ENCODE measurements at places on chromosomes 3 and 15. TPM values are rescaled to one million over a fixed set of nuclear protein-coding genes. Genes with fewer than 3 reads are reported as not detected.
A peak's percentile ranks its signal among the peaks of the same experiment; 100 is the strongest.

Gene SCN5A
- total RNA-seq: not detected

Gene CEP70
- total RNA-seq: 23.9 TPM

Gene MYH15
- total RNA-seq: 0.05 TPM

Gene UROC1
- not detected for total RNA-seq

Gene STAC
- not detected for total RNA-seq

Gene KCNAB1
- not detected for total RNA-seq

Gene ARGFX
- total RNA-seq: not detected

Gene ECE2
- total RNA-seq: not detected

Gene ST8SIA2
- total RNA-seq: not detected

Gene MESP2
- not detected for total RNA-seq

Gene TOMM70
- 26.6 TPM for total RNA-seq

Gene ANKUB1
- not detected for total RNA-seq

Gene MINAR1
- total RNA-seq: 0.59 TPM

Gene CLDN11
- total RNA-seq: not detected

DNA sequence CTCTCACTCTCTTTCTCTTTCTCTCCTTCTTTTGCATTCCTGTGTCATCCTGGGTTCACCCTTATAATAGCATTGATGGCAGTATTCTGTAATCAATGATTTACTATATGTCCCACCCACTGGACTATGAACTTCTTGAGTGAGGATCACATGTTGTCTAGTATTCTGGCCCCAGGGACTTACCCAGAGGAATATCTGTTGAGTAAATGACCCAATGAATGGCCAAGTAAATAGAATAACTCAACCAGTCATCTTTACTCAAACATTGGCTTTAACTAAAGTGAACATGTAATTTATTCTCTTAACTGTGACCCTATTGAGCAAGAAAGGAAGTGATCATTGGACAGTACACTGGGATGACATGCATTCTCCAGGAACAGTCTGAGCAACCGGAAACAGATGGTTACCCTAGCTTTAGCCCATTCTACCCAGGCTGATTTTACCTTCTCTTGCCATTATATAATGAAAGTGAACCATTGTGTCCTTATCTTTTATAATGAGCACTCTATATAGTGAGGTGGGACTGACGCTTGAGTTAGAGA, 94.5 kb upstream of the SOX14 start:
- DNase-seq: no peak

DNA sequence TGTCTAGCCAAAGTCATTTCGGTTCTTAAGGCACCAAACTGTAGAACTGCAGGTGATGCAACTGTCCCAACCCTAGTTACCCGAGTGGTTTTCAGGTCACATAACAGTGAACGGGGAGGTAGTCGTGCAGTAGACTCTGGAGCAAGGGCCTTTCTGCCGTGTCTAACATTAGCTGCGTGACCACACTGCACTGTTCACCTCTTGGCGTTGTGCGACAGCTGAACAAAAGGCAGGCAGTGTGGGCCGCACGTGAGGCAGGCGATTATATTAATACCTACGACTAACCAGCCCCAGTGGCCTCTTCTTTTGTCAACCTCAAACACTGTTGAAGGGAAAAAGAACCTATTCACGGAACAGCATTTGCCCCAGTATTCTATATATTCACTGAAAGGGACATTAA, 2.8 kb downstream of the LRRN1 start:
- DNase-seq: no peak

GRCh38 chr3:192514081-192514753, 213.1 kb downstream of the FGF12 start:
- DNase-seq: no peak

GRCh38 chr3:60355825-60356224, 895.4 kb downstream of the FHIT start:
- DNase-seq: no peak

GRCh38 chr3:150871192-150871591, 34.0 kb downstream of the MINDY4B start:
- no peak for DNase-seq

DNA sequence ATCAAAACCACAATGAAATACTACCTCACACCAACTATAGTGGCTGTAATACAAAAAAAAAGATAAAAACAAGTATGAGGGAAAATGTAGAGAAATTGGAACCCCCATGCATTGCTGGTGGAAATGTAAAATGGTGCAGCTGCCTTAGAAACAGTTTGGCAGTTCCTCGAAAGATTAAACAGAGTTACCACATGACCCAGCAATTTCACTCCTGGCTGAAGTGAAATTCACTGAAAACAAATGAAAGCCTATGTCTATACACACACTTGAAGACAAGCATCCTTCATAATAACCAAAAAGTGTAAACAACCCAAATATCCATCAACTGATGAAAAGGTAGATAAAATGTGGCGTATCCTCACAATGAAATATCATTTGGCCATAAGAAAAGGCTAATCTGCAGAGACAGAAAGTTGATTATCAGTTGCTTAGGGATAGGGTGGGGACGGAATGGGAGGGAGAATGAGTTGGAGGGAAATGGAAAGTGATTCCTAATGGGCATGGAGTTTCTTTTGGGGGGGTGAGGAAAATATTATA, 20.1 kb upstream of the RASA2 start:
- no peak for DNase-seq

- DNase-seq: no peak
Observed at GRCh38 chr3:84885199-84885882, 73.4 kb upstream of the CADM2 start.

DNA sequence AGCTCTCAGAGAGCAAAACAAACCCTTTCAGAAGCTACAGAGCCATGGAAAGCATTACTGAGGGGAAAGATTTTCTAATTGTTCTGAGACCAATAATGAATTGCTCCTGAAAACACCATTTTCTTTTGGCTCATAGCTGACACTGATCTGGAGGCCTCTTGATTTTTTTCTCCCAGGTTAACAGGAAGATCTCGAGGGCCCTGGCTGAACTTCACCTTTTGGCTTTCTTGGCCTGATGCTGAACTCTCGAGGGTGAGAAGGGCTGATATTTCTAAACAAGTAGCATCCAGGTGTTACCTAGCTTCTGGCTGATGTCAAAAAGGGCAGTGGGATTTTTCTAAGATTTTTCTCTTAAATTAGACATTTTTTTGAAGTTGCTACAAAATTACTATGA, 19.9 kb upstream of the NFKBIZ start:
- DNase-seq: peak; percentile 38

- DNase-seq: peak; percentile 67
Observed at GRCh38 chr3:151838574-151839312, 24.8 kb downstream of the AADAC start.

GRCh38 chr15:82934100-82934880, 18.2 kb downstream of the HOMER2 start:
- DNase-seq: no peak

DNA sequence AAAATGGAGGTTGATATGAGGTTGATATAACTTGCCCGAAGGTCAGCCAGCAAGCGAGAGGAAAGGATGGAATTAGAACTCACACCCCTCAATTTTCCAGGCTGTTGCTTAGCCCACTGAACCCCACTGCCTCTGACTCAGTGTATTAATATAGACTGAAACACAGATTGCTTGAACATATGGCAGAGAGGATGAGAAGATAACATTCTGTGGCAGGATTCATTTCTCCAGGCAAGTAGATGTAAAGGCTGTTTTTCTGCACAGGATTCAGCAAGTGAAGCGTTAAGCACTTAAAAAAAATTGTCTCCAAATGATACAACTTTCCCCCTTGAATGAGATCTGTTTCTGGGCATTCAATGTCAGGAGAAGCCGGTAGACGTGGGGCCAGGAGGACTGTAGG, 335.2 kb downstream of the GAP43 start:
- DNase-seq: no peak

- no peak for DNase-seq
Observed at GRCh38 chr3:46594723-46595122, 17.6 kb upstream of the FAM240A start.

DNA sequence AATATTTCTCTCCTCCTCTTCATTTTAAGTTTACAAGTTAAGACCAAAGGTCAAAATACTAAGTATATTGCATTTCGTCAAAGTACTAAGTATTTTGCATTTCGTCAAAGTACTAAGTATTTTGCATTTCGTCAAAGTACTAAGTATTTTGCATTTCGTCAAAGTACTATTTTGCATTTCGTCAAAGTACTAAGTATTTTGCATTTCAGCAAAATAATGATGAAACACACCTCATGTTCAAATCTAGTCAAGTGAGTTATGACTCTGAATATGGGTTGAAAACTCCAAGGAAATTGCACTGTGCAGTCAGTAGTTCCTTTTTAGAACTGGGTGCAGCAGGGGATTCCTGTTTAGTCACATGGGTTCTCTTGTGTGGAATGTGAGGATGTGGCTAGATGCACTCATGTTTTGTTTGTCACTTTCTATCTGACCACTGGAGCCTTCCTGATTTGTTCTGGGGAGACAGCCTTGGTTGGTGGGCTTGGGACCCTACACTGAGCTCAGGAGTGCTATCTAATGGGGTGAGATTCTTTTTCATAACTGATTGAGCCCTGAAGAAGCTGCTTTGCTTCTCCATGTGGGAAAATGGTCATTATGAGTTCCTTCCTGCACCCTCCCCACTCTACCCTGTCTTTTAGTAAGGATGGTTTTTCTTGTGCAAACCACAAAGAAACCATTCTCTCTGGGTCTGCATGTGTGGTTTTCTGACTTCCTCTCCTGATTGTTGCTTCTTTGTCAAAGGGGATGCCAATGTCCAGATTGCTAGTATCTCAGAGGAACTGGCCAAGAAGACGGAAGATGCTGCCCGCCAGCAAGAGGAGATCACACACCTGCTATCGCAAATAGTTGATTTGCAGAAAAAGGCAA, 73.4 kb downstream of the CCK start:
- no peak for DNase-seq

DNA sequence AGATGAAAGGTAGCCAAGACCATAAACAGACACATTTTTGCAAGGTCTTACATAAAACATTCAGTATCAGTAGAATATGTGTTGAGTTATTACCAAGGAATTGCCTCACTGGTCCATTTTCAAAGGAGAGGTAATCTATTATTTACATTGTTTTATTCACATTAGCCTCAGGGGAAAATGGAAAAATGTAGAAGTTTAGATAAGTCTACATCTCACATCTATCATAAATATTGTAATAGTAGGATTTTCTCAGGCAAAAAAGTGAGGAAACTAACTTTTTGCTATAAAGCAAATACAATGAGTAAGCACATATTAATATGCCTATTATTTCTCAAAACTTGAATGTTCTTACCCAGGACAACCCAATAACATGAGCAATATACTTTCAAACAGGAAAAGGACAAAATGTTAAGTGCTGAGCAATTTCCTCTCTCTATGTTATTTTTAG, 184.6 kb upstream of the AGTR1 start:
- no peak for DNase-seq

DNA sequence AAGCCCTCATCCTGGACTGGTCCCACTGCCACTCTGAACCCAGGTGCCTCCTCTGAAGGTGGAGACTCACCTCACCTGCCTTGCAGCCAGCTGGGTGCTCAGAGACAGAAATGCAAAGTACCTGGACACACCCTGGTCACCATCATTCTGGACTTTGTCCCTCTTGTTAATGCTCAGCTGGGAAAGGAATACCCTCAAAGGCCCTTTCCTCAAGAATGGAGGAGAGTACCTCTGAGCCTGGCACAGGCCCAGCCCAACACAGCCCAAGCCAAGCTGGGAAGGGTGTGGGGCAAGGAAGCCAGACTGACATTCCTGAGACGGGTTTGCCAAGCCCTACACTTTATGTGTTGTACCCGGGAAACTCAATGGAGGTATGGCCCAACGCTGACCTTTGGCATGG, 983 bp upstream of the ALAS1 start:
- DNase-seq: no peak

- no peak for DNase-seq
Observed at GRCh38 chr3:52488746-52489145, 6.4 kb upstream of the STAB1 start.

DNA sequence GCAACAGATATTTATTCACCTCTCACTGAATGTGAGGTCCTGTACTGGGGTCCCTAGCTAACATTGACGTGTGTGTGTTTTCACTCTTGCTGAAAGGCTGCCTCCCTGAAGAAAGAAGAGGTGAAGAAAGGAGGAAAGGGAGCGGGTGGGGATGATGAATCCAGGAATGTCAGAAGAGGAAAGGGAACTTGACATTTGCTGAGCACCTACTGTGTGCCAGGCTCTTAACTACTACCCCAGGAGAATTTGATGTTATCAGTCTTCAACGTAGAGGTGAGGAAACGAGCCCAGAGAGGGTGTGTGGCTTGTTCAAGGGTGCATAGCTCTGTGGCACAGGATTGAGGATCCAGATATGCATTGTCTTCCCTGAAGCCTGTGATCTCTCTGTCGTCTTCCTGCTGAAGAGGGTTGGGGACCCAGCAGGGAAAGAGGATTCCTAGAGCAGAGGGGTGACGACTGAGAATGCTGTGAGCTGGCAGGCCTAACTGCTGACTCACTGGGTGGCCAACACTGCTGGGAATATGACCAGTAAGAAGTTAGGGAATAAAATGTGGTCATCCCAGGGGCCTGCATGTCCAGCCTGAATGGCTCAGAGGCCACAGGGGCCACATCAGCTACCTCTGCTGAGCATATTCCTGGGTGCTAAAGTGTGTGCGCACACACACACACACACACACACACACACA, 6.6 kb upstream of the ATP2B2 start:
- no peak for DNase-seq

DNA sequence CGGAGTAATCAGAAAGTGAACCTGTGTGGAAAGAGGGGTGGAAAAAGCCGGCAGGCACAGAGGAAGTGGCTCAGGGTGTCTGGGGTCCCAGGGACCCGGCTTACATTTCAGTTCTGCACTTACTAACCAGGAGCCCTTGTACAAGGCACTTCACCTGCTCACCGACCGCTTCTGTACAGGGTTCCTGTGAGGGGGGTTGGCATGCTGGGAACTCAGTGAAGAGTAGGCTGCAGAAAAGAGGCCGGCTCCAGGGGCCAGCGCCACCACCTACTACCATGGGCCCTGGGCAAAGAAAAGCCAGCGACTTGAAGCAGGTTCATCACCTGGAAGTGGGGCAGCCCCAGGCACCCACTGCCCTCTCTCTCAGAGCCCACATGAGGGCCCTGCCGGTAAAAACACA, 6.2 kb downstream of the STIMATE start:
- DNase-seq: no peak

- DNase-seq: no peak
Observed at GRCh38 chr15:101256757-101257156, 4.9 kb upstream of the CHSY1 start.

GRCh38 chr3:172029425-172030098, 9.8 kb upstream of the FNDC3B start:
- no peak for DNase-seq

GRCh38 chr3:53658613-53659193, 164.3 kb downstream of the CACNA1D start:
- DNase-seq: no peak

GRCh38 chr15:40239693-40240618, 1.1 kb downstream of the PAK6 start:
- DNase-seq: no peak
